ENCODE measurements at places on chromosomes 3 and 15.

DNA sequence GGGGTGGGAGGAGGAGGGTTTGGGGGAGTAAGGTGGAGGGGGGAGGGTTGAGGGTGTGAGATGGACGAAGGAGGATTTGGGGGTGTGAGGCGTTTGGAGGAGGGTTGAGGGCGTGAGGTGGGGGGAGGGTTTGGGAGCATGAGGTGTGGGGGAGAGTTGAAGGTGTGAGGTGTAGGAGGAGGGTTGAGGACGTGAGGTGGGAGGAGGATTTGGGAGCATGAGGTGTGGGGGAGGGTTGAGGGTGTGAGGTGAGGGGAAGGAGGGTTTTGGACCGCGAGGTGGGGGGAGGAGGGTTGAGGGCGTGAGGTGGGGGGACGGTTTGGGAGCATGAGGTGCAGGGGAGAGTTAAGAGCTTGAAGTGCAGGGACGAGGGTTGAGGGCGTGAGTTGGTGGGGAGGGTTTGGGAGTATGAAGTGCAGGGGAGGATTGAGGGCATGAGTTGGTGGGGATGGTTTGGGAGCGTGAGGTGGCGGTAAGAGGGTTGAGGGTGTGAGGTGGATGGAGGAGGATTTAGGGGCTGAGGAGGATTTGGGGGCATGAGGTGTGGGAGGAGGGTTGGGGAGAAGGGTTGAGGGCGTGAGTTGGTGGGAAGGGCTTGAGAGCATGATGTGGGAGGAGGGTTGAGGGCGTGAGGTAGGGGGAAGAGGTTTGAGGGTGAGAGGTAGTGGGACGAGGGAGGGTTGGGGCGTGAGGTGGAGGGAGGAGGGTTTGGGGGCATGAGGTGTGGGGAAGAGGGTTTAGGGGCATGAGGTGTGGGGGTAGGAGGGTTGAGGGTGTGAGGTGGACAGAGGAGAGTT is 1.2 kb downstream of the MLF1 start:
- DNase-seq: no peak

GRCh38 chr3:168648321-168648720 is 552.6 kb upstream of the GOLIM4 start:
- DNase-seq: no peak

- no peak for DNase-seq
Observed at GRCh38 chr15:47461652-47462141, 255.6 kb upstream of the SEMA6D start.

GRCh38 chr3:42043099-42043813 is 47.9 kb upstream of the TRAK1 start:
- no peak for DNase-seq

- no peak for DNase-seq
Observed at GRCh38 chr15:23806980-23807379, 119.9 kb upstream of the NDN start.

DNA sequence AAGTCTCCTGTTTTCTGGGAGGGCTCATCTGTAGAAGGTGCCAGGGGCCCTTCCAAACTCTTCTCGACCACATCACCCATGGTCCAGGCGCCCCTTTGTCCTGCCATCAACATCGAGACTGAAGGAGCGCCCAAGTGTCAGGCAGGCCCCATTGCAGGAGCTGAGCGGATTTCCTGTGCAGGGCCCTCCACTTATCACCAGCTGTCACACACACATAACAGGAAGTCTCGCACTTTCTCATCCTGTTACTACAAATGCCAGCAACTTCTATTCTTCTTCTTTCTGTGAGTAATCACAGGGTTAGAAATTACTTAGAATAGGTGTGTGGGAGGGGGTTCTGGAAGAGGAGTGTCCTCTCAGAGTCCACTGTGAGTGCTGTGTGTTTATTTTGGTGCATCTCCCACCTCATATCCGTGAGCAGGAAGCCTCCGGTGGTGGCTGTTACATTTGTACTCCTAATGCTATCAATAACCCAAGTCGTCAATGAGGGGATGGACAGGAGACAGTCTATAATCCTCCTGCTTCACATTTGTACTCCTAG is at the start of gene KLHL6:
TSS of gene KLHL6 (minus strand) at position 166 of the 541 bp plus-strand sequence. CDS start at position 113, 53 bp downstream.
- DNase-seq: no peak

GRCh38 chr15:63109920-63110319 is 11.7 kb upstream of the LACTB start:
- no peak for DNase-seq

DNA sequence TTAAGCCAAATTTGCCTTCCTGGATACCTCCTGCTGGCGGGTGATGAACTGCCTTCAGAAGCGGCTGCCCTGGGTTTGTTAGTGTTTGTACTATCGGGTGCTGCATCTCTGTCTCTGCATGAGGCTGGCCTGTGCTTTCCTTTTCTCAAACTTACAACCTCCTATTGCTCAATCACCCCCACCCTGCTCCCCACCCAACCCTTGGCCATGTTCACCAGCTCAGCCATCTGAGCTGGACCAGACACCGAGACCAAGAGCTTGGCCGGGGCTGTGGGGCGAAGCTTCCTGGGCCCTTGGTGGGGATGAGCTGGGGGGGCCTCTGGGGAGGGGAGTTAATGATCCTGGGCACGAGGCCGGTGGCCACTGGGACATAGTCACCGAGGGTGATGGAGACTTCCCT is 16.8 kb upstream of the FBLN2 start:
- DNase-seq: no peak

DNA sequence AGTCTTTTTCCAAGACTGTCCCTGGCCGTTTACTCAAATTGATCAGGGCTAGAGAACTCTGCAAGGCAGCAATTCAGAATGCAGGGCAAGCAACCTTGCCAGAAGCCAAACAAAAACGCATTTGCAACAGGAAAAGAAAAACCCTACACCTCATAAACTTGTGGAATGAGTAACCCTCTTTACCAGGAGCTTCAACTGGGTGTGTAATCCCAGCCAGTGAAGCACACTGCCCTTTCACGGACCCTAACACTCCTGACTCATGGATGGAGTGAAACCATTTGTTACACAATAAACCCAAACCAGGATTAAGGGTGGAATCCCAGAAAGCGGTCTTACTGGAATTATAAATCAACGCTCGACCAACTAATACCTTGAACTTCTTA is 14.8 kb upstream of the LDHAL6B start:
- no peak for DNase-seq

DNA sequence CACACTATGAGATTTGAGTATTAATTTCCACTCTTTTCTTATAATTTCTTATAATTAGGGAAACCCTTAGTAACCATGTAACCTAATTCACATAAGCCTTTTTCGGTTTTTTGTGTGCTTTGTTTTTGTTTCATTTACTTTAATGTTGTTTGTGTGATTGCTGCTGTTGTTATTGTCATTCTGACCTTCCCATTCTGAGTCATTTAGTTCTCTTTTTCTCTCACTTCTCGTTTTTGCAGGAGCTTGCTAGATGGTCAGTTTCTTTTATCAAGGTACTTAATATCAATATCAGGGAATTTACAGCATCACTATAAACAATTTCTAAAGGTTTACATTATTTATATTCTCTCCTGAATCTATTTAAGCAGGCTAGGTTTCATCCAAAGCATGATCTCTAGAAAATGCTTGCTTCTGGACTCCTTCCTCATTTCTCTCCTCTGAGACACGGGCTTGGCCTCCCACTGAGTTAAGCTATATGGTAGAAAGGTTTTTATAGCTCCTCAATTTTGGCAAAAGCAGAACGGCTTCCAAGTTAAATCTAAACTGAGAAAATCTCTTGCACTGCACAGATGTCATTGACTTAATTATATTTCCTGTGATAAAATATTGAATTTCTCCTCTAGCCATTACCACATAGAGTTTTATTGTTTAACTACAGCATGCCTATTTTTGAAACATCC is 534.2 kb downstream of the NSUN3 start:
- DNase-seq: no peak

DNA sequence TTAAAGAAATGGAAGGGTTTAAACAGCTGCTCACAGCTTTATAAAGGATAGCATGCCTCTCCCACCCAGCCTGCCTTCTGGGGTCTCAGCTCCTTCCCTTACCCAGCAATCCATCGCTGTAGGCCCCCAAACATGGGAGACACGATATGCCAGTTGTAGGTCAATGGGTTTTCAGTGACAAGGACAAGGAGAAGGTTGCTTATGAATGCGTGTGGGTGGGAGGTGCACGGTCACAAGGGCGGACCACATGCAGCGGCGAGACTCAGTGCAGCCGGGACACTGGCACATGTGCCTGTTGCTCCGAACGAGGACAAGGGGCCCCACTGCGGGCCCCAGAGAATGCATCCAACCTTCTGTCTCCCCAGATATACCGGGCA is 67.0 kb downstream of the MGLL start:
- no peak for DNase-seq

- no peak for DNase-seq
Observed at GRCh38 chr3:72401005-72401545, 447.2 kb downstream of the SHQ1 start.

DNA sequence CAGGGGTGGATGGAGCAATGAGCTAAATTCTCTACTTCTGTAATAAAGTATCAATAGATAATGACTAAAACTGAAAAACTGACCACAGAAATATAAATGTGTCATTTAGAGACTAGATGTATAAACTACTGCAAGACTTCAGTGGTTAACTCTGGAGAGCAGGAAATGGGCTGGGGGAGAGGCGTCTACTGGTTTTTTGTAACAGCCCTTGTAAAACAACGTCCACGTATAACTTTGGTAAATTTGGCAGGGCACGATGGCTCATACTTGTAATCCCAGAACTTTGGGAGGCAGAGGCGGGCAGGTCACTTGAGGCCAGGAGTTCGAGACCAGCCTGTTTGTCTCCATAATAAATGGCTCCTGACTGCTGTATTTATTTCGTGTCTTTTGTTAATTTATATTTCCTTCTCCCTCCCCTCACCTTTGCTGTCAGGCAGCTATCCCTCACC is 12.5 kb downstream of the RAB27A start:
- no peak for DNase-seq

DNA sequence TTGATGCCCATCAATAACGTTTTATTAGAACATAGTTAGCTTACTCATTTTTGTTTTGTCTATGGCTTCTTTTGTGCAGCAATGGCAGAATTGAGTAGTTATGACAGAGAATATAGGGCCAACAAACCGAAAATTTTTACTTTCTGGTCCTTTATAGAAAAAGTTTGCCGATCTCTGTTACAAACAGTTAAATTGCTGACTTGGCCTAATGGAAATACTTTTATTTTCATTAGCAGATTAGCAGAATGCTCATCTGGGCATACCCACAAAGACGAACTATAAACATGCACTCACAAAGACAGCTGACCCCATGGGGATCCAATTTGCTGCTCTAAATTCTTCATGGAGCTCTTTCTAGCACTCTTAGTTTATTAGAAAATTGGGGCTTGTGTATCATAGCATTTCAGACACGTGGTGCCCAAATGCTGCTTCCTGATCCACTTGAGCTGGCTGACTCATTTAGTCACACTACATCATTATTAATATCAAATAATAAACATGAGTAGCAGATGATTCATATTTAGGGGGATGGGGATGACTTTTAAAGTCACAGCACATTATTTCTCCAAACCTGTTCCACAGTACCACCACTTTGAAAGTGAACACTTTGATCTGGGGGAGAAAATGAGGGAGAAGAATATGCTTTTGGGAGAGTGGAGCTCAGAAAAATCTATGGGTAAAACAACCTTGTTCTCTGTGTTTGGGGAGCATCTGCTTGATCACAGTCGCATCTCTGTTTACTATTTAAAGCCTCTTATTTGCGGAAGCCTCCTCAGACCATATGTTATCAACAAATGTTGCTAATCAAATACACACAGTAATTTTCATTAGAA is 228.1 kb upstream of the FEZF2 start:
- no peak for DNase-seq

GRCh38 chr15:52717481-52717880 is 38.3 kb upstream of the ATOSA start:
- no peak for DNase-seq

GRCh38 chr3:62604298-62604697 is 230.9 kb upstream of the FEZF2 start:
- DNase-seq: no peak

GRCh38 chr15:42194513-42194912 is 13.6 kb downstream of the VPS39 start:
- DNase-seq: peak; percentile 3

GRCh38 chr3:114974387-114974786 is 172.7 kb downstream of the ZBTB20 start:
- no peak for DNase-seq

DNA sequence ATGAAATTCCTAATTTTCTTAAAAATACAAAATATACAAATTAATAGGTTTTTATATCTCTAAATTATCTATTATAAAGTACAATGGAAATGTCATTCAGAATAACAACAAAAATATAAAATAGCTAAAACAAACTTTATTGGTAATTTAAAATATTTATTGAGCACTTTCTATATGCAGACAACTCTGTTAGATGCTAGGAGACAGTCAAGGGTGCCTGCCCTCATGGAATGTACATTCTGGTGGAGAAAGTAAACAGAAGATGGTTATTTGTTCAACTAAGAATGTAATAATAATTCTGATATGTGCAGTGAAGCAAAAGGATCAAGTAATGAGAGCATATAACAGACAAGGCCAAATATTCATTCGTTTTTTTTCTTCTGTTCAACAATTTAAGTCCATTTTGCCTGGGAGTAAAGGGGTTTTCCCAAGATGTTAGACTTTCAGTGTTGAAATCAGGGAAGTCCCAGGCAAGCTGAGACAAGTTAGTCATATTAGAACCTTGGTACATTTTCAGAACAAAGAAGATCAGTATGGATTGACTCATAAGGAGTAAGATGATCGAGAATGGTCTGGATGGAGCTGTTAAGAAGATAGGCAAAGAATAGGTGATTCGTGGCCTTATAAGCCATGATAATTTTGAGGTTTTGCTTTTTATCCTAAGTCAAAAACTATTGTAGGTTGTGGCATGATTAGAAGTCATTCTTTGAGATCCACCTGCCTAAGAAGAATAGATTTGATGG is 150.2 kb upstream of the MLF1 start:
- DNase-seq: no peak

DNA sequence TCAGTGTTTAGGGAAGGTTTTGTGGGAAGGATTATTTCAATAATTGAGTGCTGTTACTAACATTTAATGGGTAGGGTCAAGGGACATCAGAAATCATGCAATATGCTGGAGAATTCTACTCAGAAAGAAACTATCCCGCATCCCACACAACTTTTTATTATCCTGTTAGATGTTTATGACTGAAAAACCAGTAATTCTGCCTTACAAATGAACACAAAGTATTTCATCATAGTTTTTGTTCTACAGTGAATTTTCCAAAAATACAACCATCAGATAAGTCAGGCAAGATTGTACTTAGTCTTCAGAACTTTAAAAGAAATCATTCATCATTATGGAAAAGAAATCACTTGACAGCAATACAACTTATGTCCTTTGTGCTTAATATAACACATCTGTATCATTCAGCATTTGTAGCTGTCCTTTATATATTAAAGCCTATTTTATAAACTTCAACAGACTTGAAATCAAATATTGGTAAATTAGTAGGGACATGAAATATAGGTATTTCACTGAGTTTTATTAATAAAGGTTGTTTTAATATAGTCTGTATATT is 61.9 kb downstream of the TRPM7 start:
- DNase-seq: no peak

GRCh38 chr3:106326941-106327695 is 458.3 kb upstream of the CBLB start:
- DNase-seq: no peak

DNA sequence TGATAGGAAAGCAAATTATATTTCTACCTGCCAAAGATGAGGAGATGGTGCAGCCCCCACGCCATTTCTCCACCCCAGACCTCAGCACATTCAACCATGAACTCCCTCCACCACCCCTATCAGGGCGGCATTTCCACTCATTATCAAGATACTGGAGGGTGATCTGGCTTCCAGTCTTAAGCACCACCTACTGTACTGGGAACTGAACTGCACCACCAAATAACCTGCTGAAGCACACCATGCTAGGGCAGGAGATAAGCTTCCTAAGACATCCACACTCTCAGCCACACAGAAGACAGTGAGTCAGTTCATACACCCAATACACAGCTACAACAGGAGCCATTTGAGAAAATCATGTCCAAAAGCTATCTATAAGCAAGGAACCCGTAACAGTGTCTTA is 98.8 kb downstream of the FGF7 start:
- DNase-seq: no peak
